ENCODE measurements at places on chromosomes 3 and 15. TPM values are rescaled to one million over a fixed set of nuclear protein-coding genes. Genes with fewer than 3 reads are reported as not detected.

DNA sequence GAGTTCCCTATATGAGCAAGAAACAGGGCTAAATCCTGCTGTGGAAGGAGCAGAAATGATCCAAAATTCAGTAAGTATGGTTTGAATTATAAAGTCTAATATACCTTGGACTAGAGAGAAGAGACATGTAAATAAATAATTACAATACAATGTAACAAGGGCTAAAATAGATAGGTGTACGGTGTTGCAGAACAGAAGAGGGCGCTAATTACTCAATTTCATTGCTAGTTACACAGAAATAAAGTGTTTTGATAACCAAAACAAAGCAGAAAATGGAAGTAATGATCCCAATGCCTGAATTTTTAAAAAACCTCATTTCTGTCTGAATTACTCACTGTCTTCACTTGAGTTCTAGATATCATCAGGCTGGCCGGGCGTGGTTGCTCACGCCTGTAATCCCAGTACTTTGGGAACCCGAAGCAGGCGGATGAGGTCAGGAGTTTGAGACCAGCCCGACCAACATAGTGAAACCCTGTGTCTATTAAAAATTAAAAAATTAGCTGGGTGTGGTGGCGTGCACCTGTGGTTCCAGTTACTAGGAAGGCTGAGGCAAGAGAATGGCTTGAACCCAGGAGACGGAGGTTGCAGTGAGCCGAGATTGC lies 8.3 kb upstream of the PLCH1 start:
- H3K4me1 ChIP-seq: peaks cover 6% of the 10 kb centered on the region
- no peak for DNase-seq
- no peak overlapping the region for H3K4me3 ChIP-seq
- no peak overlapping the region for H3K27ac ChIP-seq
- H3K36me3 ChIP-seq: no peaks in the 10 kb centered on the region

DNA sequence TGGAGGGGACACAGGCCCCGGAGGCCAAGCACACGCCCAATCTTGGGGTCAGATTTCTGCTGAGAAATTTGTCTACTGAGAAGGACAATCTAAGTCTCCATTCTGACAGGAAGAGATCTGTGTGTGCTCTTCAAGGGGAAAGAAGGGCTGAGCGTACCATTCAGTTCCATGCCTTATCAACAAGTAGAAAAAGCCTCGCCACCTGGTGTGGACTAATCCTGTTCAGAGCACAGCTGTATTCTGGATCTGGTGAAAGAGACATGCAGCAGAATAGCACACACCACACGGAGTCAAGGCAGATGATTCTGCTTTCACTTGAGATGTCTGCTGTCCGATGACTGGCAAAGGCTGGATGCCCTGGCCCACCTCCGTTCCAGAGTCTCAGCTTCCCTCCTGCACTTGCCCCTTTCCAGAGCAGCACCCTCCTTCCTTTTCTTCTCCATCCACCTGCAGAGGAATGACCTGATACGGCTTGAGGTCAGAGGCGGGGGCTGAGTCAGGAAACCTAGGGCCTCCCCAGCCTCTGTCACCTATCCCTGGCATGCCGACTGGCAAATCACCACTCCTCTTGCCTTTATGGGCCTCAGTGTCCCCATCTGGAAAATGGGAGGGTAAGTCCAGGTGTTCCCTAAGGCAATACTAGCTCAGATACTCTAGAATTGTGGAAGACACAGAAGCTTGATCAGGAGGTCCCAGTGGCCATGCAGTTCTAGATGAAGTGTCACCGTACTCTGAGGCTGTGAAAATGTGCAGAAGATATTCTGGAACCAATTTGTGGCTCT lies 36.9 kb upstream of the CTSH start:
- no peaks in the 10 kb centered on the region for H3K27me3 ChIP-seq
- no peak overlapping the region for H3K27ac ChIP-seq
- H3K4me3 ChIP-seq: no peak overlapping the region
- no peaks in the 10 kb centered on the region for H3K36me3 ChIP-seq
- no peak for DNase-seq

DNA sequence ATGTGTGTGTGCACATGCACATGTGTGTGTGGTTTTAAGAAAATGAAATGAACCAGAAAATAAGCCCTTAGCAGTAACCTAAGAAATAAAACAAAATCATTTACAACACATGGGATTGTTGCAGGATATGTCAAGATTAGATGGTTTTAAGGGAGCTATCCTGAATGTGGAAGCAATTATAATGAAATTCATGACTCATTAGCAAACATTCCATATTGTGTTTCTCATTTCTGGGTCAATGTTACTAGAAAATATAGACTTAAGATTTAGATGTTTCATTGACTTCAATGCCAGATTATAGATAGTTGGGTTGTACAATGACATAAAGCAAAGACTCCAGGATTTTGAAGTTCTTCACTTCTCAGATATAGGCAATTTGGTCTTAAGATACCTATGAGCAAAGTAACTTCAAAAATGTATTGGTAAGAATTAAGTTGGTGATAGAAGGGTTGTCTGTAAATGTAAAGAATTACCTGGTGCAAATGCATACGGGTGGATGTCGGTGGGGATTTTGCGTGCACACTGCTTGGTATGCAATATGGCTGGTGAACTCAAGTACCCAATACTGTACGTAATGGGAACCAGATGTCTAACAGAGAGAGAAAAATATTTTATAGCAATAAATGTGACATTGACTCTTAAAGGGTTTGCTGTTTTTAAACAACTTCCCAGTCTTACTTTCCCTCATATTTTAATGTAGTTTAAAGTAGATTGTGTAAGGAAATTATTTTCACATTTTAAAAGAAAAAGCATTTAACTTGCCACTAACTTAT lies 53.9 kb upstream of the NR2F2 start:
- DNase-seq: no peak
- H3K4me3 ChIP-seq: no peak overlapping the region
- no peaks in the 10 kb centered on the region for H3K4me1 ChIP-seq
- no peaks in the 10 kb centered on the region for H3K27me3 ChIP-seq

GRCh38 chr3:146454796-146455195 lies 14.6 kb downstream of the PLSCR2 start:
- H3K27me3 ChIP-seq: no peaks in the 10 kb centered on the region
- no peaks in the 10 kb centered on the region for H3K36me3 ChIP-seq
- H3K4me1 ChIP-seq: no peaks in the 10 kb centered on the region

DNA sequence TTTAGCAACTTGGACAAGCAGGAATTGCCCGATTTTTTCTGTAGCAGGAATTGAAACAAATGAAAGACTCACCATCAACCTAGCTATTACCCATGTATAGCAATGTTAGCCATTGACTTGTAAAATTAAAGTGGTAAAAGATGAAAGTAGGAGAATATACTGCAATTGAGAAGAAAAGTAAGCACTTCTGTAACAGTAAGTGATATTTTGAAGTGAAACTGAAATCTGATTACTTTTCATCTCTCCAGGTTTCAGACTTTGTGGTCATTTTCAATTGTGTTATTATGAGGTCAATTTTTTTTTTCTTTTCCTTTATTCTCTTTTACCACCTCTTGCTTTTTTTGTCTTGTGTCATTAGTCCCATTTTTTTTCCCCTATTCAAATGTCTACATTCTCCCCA lies 1078.2 kb downstream of the ZPLD1 start:
- H3K27me3 ChIP-seq: no peaks in the 10 kb centered on the region
- DNase-seq: no peak
- no peaks in the 10 kb centered on the region for H3K36me3 ChIP-seq
- no peaks in the 10 kb centered on the region for H3K4me1 ChIP-seq
- H3K27ac ChIP-seq: no peak overlapping the region

DNA sequence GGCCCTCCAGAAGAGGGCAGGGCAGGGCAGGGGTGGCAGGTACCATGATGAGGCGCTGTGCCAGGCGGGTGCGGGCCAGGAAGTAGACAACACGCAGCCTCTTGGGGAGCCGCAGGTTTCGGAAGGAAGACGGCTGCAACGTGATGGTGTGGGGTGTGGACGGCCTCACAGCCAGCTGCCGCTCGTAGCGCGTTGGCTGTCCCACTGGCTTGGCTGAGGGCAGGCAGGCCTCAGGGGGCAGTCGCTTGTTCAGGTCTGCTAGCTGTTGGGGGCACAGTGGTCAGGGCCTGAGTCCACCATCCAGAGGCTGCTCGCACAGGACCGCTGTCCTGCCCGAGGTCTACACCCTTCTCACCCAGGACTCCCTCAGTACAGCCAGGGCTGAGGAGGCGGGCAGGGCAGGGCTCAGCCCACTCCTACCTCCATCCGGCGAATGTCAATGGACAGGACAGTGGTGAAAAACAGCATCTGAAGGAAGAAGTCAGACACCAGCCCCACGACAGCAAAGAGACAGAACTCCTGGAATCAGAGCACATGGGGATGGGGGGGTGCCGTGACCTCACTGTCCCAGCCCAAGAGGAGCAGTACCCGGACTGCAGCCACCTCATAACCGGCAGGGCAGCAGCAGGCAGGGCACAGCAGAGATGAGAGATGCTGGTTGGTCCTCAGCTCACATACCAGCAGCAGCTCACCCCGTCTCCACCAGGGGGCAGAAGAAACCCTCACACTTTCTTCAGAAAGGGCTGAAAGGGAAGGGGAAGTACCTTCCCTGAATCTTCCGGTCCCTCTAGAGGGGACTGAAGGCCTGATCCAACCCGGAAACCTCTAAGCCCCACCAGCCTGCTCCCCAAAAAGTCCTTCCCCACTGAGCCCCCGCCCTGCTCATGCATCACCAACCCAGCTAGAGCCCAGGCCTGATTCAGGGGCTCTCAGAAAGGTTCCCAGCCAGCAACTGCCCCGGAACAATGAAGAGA lies 40.0 kb downstream of the PTPN23 start:
- H3K27ac ChIP-seq: peak overlapping the region; percentile 57
- DNase-seq: peak; percentile 97
- H3K4me3 ChIP-seq: no peak overlapping the region

IL12A gene
- 0.82 TPM for total RNA-seq

MFN1 gene
- 34.7 TPM for total RNA-seq

C2CD4B gene
- 0.73 TPM for total RNA-seq

SMCO1 gene
- not detected for total RNA-seq

IQCF2 gene
- not detected for total RNA-seq
